Keratinocyte (primary cell): ENCODE measurements at places on chromosomes 4 and X. TPM values are rescaled to one million over a fixed set of nuclear protein-coding genes. Genes with fewer than 3 reads are reported as not detected.

CT45A10 gene
- polyA plus RNA-seq, result not detected in 3 replicates

VEGFD gene
- polyA plus RNA-seq, result 0.14 to 0.42 TPM in 2 of 3 replicates, not detected in the other

RASSF6 gene
- 3.6 to 6.5 TPM (median 4.4 TPM) in 3 replicates for polyA plus RNA-seq

SSX4 gene
- not detected in 3 replicates for polyA plus RNA-seq

DNA sequence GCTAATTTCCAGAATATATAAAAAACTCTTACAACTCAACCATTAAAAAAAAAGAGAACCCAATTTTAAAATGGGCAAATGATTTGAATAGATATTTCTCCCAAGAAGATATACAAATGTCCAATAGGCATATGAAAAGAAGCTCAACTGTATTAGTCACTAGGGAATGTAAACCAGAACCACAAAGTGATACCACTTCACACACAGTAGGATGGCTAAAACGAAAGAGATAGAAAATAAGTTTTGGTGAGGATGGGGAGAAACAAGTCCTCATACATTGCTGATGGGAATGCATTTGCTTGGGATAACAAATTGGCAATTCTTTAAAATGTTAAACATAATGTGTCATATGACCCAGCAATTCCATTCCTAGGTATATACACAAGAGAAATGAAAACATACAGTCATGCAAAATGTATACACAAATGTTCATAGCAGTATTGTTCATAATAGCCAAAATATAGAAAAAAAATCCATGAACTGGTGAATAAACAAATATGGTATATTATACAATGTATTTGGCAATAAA, 5.7 kb downstream of the TCEAL3 start:
- no peak for DNase-seq
- H3K4me1 ChIP-seq, result peaks cover 21% of the 10 kb centered on the region
- no peak overlapping the region for H3K27ac ChIP-seq
- no peaks in the 10 kb centered on the region for H3K27me3 ChIP-seq
- no peak overlapping the region for H3K4me3 ChIP-seq

DNA sequence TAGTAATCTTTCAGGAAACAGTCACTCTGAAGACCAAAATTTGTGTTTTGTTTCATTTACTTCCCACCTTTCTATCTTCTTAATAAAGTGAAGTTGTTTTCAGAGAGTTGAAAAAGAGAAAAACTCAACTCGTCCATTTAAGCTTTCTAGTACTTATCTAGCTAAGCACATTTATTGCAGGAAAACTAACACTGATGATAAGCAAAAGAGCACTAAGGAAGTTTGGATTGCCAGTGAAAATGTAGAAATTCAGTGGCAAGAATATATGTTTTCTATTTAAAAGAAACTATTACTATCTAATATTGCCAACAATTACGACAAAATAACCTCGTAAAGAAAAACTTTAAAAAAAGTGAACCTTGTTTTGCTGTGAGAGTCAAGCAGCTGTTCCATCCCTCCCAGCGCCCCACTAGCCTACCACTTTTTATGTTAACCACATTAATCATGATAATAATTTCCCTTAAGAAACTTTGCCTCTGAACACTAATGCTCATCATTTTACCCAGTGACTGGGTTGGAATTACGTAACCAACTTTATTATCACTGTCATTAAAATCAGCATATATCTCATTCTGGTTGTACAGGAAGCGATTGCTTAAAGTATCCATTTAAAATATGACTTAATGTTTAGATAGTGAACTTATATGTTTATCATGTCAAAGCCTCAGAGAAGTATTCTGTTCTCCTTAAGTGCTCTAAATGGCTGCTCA, 24.8 kb downstream of the SPRY1 start:
- H3K27me3 ChIP-seq, result no peaks in the 10 kb centered on the region
- H3K36me3 ChIP-seq, result no peaks in the 10 kb centered on the region
- no peak overlapping the region for H3K4me3 ChIP-seq
- H3K4me1 ChIP-seq, result peaks cover 19% of the 10 kb centered on the region

TMA16 gene
- 8.3 to 23.1 TPM (median 21.3 TPM) in 3 replicates for polyA plus RNA-seq

DNA sequence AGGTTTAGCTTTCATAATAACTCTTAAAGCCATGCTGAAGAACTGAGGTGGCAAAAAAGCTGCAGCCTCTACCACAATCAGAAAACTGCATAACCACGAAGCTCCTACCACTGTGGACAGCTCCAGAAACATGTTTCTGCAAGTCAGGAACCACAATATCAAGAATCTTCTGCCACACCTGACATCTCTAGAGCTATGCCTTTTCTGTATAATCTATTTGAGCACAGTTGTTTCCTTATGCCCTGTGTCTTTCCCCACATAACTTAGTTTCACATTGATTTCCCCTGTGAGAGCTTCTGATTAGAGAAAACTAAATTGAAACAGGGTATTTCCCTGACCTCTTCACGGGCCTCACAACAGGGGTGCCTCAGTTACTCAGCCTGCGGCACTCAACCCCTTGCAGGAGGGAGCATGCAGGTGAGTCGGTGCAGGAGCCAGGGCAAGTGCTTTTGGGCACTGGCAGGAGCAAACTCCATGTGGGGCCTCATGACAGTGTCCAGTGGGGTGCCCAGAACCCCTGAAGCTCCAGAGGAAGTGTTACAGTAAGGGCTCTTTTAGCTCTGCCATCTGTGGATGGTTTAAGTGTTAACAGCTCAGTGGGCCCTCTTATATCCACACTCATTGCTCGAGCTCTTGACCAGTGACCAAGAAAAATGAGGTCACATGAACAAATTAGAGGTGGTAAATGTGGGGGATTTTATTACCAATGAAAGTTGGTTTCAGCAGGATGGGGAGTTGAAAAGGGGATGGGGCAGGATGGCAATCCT, 132.8 kb upstream of the BMP3 start:
- no peaks in the 10 kb centered on the region for H3K27me3 ChIP-seq
- H3K36me3 ChIP-seq, result no peaks in the 10 kb centered on the region
- H3K4me1 ChIP-seq, result no peaks in the 10 kb centered on the region
- no peak overlapping the region for H3K27ac ChIP-seq

SMIM31 gene
- polyA plus RNA-seq, result not detected in 3 replicates

DNA sequence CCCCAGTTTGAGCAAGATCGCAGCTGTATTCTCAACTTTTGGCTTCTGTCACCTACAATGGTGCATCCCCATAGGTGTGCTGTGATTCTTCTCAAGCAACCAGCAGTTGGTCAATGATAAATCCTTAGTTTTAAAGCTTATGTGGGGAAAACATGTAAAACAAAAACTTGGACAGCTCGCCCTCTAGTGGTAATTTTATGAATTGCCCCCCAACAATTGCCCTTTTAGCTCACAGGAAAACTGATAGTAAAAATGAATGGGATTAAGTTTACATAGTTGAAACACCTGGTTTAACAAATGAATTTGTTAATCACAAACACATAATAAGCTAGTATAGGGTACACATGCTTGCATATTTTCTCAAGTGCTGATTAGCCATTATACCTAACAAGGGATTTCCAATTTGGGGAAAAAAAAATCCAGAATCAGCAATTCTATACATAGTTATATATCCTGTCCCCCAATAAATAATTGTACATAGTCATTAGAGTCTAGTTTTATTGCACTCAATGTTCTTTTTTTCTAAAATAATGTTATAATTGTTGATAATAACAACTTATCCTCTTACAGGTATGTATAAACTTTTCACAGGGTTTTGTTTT, 30.1 kb downstream of the TEX13A start:
- no peak for DNase-seq
- H3K36me3 ChIP-seq, result no peaks in the 10 kb centered on the region
- no peak overlapping the region for H3K27ac ChIP-seq
- no peaks in the 10 kb centered on the region for H3K4me1 ChIP-seq
- H3K4me3 ChIP-seq, result no peak overlapping the region

GRCh38 chr4:172270397-172270796, 457.2 kb downstream of the GALNTL6 start:
- no peaks in the 10 kb centered on the region for H3K27me3 ChIP-seq
- no peaks in the 10 kb centered on the region for H3K4me1 ChIP-seq
- no peak overlapping the region for H3K27ac ChIP-seq
- no peak for DNase-seq
- H3K36me3 ChIP-seq, result no peaks in the 10 kb centered on the region

GRCh38 chr4:142500966-142501365, 345.1 kb downstream of the INPP4B start:
- H3K4me1 ChIP-seq, result no peaks in the 10 kb centered on the region
- no peaks in the 10 kb centered on the region for H3K27me3 ChIP-seq
- no peak overlapping the region for H3K4me3 ChIP-seq
- no peaks in the 10 kb centered on the region for H3K36me3 ChIP-seq

GRCh38 chr4:186676531-186677161, 47.0 kb downstream of the FAT1 start:
- H3K4me1 ChIP-seq, result peaks cover 17% of the 10 kb centered on the region
- peaks cover 18% of the 10 kb centered on the region for H3K36me3 ChIP-seq

DNA sequence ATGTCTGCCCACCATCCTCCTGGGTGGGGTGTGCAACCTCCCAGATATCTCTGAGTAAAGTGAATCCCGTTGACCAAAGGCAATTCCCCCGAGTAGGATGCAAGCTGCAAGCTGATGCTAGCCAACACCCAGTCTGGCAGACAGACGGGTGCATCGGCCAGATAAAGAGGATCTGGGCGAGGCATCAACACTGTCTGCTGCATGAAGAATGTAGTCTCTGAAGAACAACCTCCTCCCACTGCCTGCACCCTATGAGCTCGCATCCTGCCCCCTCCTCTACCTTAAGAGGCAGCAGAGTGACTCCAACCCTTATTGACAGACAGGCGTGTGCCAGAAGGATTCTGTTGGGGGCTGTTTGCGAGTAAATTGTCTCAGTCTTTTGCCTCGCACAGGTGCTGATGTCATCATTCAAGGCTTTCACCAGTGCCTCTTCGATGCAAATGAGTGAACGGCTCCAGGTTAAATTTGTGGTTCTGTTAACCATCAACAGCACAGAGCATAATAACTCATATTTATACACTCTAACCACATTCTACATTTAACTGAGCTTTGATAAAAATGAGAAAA, 546.9 kb downstream of the BCOR start:
- H3K4me1 ChIP-seq, result no peaks in the 10 kb centered on the region
- H3K27me3 ChIP-seq, result no peaks in the 10 kb centered on the region
- H3K27ac ChIP-seq, result no peak overlapping the region
- H3K4me3 ChIP-seq, result no peak overlapping the region
- no peak for DNase-seq

GRCh38 chr4:183765251-183765911, 106.3 kb downstream of the TRAPPC11 start:
- no peaks in the 10 kb centered on the region for H3K36me3 ChIP-seq
- H3K4me1 ChIP-seq, result no peaks in the 10 kb centered on the region
- H3K27me3 ChIP-seq, result peaks cover 3% of the 10 kb centered on the region
- no peak overlapping the region for H3K27ac ChIP-seq

DNA sequence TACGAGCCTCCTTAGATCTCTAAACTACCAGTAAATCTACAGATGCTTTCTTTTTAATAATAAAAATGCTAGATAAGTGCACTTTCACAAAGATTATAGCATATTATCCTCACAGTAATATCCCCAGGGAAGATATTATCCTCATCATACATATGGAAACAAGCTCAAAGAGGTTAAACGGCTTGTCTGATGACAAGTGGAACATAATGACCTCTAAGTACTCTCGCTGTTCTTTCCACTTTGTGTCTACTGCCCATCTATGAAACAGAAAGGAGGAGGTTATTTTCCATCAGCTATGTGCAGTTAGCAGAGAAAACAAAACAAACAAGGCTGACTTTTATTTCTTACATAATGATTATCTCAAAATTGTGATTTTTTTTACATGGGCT, 42.8 kb upstream of the PRDM8 start:
- H3K27ac ChIP-seq, result no peak overlapping the region
- DNase-seq, result no peak
- H3K27me3 ChIP-seq, result no peaks in the 10 kb centered on the region
- H3K36me3 ChIP-seq, result no peaks in the 10 kb centered on the region
- no peak overlapping the region for H3K4me3 ChIP-seq
- H3K4me1 ChIP-seq, result no peaks in the 10 kb centered on the region

- no peak for DNase-seq
- H3K4me1 ChIP-seq, result no peaks in the 10 kb centered on the region
- H3K27me3 ChIP-seq, result no peaks in the 10 kb centered on the region
- no peak overlapping the region for H3K27ac ChIP-seq
- no peaks in the 10 kb centered on the region for H3K36me3 ChIP-seq
- no peak overlapping the region for H3K4me3 ChIP-seq
These were observed 268.6 kb upstream of the VCX start for GRCh38 chrX:7574325-7574724.

SLC6A14 gene
- 0.28 to 0.74 TPM (median 0.59 TPM) in 3 replicates for polyA plus RNA-seq

TIMM8A gene
- polyA plus RNA-seq, result 12.6 to 17.0 TPM (median 14.6 TPM) in 3 replicates

ZFP92 gene
- 0.44 to 1.1 TPM (median 0.64 TPM) in 3 replicates for polyA plus RNA-seq

DNA sequence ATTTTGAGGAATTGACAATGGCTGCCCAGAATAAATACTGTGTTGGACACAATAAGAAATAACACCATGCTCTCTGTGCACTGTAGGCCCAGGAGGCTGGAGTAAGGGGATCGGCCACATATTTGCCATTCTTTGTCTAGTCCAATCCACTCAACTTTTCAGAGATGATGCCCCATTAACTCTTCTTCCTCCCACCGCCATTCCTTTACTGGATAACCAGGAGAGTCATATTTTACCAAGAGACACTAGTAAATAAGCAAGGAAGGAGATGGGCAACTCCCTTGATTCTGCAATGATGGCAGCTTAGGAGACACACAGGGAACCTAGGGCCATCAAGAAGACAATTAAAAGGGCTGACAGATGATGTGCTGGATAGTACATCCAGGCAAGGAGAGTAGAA, 87.9 kb upstream of the GPC3 start:
- no peaks in the 10 kb centered on the region for H3K4me1 ChIP-seq
- no peaks in the 10 kb centered on the region for H3K27me3 ChIP-seq
- DNase-seq, result no peak
- H3K36me3 ChIP-seq, result no peaks in the 10 kb centered on the region
